ENCODE measurements at places on chromosomes 1 and 21.

DNA sequence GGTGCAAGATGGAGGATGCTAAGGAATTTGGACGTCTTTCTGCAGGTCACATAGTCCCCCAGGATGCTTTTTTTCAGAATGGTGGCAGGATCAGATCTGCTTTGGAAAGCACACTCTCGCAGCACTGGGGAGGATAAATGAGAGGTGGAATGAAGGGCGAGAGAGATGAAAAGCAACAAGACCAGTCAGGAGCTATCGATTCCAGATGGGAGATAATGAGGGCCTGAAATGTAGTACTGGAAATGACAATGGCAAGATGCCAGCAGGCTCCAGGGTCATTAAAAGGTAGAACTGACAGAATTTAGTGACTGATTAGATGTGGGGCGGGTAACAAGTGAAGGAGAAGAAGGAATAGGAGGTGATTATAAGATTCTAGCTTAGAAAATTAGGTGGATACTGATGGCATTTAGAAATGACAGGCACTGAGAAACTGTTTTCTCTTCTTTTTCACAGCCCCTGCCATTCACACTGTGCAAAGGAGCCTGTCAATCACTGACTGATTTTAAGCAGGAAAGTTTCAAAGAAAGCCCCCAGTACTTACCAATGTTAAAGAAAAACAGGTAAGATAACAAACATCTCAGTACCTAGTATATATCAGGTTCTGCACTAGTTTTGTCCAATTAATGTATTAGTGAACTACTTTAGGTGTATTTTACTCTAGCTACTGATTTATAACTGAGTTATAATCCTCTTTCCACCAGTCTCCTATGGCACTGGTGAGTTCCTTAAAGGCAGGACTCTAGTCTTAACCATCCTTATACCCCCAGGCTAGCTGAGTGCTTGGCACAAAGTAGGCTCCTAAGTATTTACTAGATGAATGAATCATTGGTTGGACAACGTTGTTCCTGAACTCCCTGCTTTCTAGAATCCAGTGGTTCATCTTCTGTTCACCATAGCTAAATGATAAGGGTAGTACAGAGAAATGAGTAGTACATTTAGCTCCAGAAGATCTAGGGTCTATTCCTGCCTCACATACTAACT, 9.2 kb downstream of the PIGM start:
- DNase-seq, result no peak

GRCh38 chr1:22877112-22877915, 95.4 kb downstream of the LACTBL1 start:
- DNase-seq, result no peak

- DNase-seq, result no peak
Measured at GRCh38 chr1:167251472-167251871, 30.8 kb downstream of the POU2F1 start.

DNA sequence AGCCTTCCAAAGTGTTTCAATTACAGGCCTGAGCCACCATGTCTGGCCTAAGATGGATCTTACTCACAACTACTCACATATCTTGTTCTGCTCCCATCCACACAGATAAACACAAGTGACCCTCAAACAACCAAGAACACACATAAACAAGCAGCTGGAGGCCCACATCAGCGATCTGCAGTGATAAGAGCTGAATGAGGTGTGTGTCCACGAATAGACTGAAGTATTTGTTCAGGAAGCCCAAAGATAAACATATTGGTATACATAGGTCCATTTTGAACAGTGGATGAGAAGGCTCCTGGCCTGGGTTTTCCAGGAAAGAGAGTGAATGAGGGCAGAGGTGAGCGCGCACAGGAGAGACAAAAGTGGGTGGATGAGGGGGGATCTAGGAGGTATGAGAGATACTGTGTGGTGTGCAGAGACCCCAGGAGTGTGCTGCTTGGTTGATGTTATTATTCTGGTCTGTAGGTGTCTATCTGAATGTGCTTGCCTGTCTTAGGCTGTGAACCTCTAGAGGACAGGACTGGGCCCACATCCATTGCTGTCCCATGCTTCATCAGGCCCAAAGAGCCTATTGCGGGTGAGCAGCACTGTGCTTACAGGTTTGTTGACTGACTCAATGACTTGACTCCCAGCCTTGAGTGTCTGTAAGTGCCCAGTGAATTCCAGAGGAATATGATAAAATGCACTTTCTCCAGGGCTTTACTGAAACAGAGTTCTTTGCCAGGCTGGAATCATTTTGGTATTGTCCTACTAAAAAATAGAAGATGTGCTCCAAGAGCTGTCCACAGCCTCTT, 79.9 kb upstream of the ATP1A1 start:
- DNase-seq, result no peak

GRCh38 chr1:84853741-84854721, 39.0 kb downstream of the LPAR3 start:
- no peak for DNase-seq

- DNase-seq, result no peak
Measured at GRCh38 chr1:207047505-207047904, 3.5 kb downstream of the YOD1 start.

GRCh38 chr1:230922620-230923019, 54.3 kb upstream of the C1orf198 start:
- DNase-seq, result no peak

GRCh38 chr1:34002810-34003209, 138.9 kb downstream of the HMGB4 start:
- no peak for DNase-seq

- no peak for DNase-seq
Measured at GRCh38 chr1:205532026-205532898, 27.8 kb downstream of the CDK18 start.

DNA sequence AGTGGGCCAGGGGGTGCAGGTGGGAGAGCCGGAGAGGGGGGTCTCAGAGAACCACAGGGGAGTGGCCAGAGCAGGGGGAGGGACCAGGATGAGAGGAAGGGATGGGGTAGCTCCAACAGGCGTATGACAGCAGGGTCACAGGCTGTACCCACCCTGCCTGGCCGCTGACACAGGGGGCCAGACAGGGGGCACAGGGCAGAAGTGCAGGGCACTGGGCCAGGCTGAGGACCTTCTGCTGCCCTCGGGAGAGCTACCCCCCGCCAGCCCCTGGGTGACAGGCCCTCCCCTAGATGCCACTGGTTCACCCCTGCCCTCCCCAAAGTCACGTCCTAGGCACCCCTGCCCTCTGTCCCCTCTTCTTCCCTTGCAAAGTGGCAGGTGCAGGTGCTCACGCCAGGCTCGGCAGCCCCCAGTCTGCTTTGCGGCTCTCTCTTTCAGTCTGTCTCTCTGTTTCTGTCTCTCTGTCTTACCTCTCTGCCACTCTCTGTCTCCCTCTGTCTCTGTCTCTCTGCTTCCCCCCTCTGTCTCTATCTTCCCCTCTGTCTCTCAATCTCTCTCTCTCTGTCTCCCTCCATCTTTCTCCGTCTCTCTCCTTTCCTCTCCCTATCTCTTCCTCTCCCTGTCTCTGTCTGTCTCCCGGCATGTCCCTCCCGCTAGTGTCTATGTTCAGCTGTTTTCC, 48.5 kb downstream of the WNT9A start:
- no peak for DNase-seq

- no peak for DNase-seq
Measured at GRCh38 chr1:30313584-30313983, 409.8 kb downstream of the MATN1 start.

- DNase-seq, result no peak
Measured at GRCh38 chr1:179632868-179633267, 41.2 kb downstream of the TDRD5 start.

DNA sequence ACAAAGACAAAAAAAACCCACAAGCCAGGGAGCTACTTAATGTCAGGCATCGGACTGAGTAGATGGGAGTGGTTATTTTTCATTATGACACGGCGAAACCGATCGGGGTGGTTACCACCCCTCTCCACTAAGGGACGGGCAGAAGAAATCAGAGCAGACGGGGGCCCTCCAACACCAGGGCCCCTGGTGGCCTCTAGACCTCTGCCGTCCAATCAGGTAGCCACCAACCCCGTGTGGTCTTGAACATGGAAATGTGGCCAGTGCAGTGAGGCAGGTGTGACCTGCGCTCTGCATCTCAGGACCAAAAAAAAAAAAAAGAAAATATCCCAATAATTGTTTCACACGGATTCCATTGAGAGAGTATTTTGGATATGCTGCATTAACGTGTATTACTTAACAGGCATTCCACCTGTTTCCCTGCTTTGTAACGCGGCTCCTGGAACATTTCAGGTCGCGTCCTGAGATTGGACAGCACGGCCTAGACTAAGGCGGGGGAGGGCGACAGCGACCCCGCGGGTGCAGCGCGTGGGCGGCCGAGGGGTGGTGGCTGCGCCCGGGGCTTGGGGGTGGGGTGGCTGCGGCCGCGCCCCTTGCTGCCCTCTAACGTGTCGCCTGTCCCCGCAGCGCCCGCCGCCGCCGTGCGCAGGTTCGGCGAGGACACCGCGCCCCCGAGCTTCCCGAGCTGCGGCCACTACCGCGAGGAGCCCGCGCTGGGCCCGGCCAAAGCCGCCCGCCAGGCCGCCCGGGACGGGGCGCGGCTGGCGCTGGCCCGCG, 48.3 kb downstream of the SIM2 start:
- DNase-seq, result no peak

GRCh38 chr1:103160281-103160680, 52.0 kb upstream of the COL11A1 start:
- DNase-seq, result no peak

DNA sequence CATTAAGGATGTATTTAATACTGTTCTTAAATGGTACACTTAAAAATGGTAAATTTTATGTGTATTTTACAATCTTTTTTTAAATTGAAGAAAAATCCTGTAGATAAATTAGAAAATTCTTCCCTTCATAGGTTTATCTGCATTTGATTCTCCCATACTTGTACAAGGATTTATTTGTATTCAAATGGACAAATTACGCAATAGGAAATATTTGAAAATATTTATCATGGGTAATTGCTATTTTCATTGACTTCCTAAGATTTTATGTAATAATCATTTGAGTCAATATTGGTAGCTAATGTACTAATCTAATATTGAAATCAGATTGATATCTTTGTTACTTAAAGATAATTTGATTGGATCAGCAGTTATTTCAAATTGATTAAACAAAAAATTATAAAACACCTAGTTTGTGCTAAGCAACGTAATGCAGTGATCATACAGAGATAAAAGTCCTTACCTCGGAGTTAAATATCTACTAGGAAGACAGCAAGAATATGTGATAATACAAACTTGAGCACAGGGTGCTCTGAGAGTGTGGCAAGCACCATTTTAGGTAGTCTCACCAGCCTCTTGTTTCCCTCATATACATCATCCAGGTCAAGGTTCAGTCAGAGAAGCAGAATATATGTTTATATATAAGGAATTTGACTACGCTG, 11.3 kb upstream of the C1orf162 start:
- DNase-seq, result no peak

DNA sequence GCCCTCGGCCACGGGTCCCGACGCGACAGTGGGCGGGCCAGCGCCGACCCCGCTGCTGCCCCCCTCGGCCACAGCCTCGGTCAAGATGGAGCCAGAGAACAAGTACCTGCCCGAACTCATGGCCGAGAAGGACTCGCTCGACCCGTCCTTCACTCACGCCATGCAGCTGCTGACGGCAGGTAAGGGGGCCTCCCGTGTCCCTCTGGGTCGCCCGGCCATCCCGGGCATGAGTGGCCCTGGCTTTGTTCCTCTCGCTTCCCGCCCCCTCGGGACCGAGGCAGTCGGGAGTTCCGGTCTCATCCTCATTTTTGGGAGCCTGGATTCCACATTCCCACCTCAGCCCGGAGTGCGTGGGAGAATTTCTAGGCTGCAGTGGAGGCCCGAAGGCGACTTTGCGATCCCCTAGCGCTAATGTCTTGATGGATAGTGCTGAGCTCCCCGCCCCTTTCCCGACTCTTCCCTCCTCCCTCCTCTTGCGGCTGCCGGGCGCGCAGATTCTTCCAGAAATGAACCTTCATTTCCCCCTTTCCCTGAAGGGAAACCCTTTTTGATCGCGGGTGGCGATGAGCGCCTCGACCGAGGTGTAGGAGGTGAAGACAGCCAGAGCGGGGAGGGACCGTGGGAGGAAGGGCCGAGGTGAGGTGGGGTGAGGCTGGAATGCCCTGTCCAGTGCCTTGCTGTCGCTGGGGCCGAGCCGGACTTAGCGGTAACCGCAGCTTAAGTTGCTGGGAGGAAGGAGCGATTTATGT, 705 bp downstream of the KHDRBS1 start:
- DNase-seq, result no peak

- no peak for DNase-seq
Measured at GRCh38 chr1:53075761-53076163, 13.7 kb downstream of the PODN start.

DNA sequence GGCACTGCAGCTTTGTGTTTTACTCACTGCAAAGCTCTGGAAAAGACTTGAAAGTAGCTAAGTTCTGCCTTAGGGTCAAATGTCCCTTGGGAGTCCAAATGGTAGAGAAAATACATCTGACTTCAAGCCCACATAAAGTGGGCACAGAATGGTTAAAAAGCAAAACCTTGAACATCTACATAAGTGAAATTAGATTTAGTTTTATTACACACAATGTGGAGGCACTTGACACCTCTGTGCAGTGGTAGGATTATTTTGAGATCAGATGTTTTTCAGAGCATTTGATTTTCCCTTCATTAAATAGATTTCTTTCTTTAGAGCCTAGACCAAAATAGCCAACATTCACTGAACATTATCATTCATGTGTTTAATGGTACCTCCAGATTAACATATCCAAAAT, 11.2 kb upstream of the FCRL3 start:
- DNase-seq, result no peak

DNA sequence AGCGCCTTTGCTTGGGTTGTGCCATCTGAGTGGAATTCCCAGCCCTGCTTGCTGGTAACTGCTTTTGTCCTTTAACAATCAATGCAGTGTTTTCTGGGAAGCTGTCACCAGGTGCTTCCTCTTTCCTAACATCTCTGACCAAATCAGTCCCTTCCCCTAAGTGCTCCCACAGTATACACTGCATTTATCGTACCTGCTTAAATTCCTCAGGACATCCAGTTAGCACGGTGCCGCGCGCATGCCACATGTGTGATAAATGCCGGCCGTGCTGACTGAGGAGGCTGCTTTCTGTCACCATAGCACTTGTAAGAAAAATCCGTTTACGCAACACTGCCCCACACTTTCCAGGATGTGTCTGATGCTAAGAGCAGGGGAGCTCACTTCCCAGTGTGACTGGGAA, 115.4 kb downstream of the BCAR3 start:
- DNase-seq, result no peak

GRCh38 chr1:246176126-246177024, 330.7 kb downstream of the SMYD3 start:
- no peak for DNase-seq
